IMR-90 (cell line): ENCODE measurements at places on chromosomes 1 and 21.
A peak's percentile ranks its signal among the peaks of the same experiment; 100 is the strongest.

- peak; percentile 33 for DNase-seq
Measured at GRCh38 chr1:9275161-9275560, 17.5 kb upstream of the SPSB1 start.

- DNase-seq = peak; percentile 57
Measured at GRCh38 chr1:26274801-26275425, 5.0 kb upstream of the SH3BGRL3 start.

- no peak for DNase-seq
Measured at GRCh38 chr1:203360547-203361185, 9.7 kb upstream of the FMOD start.

DNA sequence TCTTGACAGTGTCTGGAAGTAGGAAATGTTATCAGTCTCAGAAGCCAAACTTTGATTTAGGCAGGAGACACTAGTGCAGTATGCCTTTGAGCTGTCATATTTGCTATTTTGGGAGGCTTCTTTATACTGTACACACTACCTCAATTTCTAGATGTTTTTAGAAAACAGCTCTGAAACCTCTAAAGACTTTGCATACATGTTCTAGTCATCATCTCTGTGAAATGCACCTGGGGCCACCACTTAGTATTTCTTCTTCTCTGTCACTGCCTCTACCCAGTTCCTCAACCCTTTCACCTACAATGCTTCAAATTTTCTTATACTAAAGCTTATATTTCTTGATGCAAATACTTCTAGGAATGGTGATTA is 29.1 kb upstream of the PLA2G4A start:
- DNase-seq = no peak

DNA sequence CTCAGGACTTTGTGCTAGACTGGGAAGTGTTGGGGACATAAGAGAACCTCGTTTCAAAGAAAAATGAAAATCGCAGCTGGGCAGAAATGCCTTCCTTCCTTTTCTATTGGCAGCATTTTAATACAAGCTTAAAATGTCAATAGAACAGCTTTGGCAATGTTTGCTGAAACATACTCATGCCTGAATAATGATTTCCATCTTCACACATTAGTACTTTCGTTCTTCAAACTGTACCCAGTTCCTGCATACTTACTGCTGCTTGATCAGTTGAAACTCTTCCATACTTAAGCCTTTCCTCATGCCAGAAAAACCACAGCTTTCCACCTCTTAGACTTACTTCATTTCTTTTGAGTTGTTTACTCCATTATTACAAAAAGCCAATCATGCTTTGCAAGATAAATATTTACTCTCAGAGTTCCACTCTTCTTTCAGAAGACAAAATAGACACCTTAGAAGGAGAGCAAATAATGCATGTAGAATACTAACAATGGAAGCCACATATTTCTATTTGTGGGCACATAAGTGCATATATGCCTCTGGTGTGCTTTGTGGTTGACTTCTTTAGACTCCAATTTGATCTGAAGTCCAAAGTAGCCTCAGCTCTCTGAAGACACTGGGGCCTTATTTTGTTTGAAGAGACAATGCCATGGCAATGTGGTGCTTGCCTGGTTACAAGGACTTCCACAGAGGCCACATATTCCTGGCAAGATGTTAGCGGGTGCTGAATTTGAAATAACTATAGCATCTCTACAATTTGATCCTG is 22.7 kb upstream of the CD55 start:
- DNase-seq = peak; percentile 36

GRCh38 chr1:150762552-150762951 is 3.0 kb downstream of the CTSS start:
- no peak for DNase-seq

- peak; percentile 95 for DNase-seq
Measured at GRCh38 chr1:173122958-173123852, 72.5 kb upstream of the TNFSF18 start.

DNA sequence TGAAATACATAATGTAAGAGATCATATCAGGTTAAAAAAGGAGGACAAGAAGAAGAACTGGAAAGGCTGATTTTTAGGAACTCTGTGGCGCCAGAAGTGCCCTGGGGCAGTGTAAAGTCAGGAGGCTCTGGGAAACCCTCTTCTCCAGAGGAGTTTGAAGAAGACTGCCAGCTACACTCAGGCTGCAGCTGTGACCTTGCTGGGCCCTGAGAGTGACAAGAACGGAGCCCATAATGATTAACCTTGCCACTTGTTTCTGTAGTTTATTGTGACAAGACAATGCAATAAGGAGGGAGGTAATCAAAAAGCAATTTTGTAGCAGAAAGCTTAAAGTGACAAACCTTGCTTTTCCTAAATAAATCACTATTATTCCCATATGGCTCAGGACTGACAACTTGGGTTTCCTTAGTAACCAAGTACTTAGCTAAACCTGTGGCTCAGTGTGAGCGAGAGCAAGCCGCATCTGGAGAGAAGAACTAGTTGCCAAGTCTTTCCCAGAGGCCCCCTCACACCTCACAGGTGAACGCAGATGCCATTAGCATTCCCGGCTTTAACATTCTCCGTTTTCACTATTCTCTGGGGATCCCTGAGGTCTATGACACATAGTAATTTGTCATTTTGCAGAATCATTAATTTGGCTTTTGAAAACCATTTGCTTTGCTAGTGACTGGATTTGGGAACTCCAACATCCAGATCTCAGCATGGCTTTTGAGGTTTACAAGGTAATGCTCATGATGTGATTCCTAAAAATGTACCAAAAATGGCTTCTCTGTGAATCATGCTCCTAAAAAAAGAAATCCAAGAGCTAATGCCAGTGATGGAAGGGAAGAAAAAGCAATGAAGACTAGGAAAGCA is 115.9 kb downstream of the OMA1 start:
- no peak for DNase-seq
